ENCODE measurements at places on chromosomes 16 and 17. TPM values are rescaled to one million over a fixed set of nuclear protein-coding genes. Genes with fewer than 3 reads are reported as not detected.

GRCh38 chr16:87216841-87217275 lies 100.3 kb downstream of the C16orf95 start:
- no peak overlapping the region for H3K27ac ChIP-seq
- no peak overlapping the region for H3K4me3 ChIP-seq
- no peaks in the 10 kb centered on the region for H3K27me3 ChIP-seq
- H3K4me1 ChIP-seq = no peaks in the 10 kb centered on the region
- no peak for DNase-seq

GRCh38 chr17:74738051-74738996 lies 1.3 kb downstream of the RAB37 start:
- H3K27me3 ChIP-seq = no peaks in the 10 kb centered on the region
- H3K4me3 ChIP-seq = peak overlapping the region; percentile 75
- H3K27ac ChIP-seq = peak overlapping the region; percentile 16
- peaks cover 54% of the 10 kb centered on the region for H3K4me1 ChIP-seq
- H3K36me3 ChIP-seq = no peaks in the 10 kb centered on the region
- peak; percentile 80 for DNase-seq

GRCh38 chr16:35750701-35751104 lies 2291.3 kb downstream of the TP53TG3F start:
- no peaks in the 10 kb centered on the region for H3K4me1 ChIP-seq
- no peaks in the 10 kb centered on the region for H3K27me3 ChIP-seq
- H3K27ac ChIP-seq = no peak overlapping the region
- H3K4me3 ChIP-seq = no peak overlapping the region
- no peaks in the 10 kb centered on the region for H3K36me3 ChIP-seq

DNA sequence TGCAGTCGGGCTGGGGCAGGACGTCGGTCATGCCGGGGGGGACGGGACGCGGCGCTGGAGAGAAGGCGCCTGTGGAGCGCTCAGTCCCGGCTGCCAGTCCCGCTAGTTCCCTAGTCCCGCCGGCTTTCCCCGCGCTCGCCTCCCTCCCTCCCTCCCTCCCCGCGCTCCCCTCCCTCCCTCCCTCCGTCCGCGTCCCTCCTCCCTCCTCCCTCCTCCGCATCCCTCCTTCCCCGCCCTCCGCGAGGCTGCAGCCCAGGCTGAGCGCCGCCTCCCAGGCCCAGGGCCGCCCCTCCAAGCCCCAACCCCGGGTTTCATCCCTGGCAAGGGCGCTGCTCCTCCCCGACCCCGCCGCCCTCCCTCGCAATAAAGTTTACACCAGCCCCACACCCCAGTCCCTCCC lies 34.8 kb downstream of the TIMM22 start:
- no peaks in the 10 kb centered on the region for H3K4me1 ChIP-seq
- no peak overlapping the region for H3K4me3 ChIP-seq
- H3K27me3 ChIP-seq = no peaks in the 10 kb centered on the region
- no peak for DNase-seq

RNF222 gene
- total RNA-seq = 0.14 TPM

C17orf113 gene
- 0.40 TPM for total RNA-seq

All from activated naive CD8-positive, alpha-beta T cell treated with anti-CD3 and anti-CD28 coated beads for 36 hours (primary cell).